ENCODE measurements at places on chromosomes 16 and 17.

GRCh38 chr17:7019839-7020519, 2.9 kb upstream of the BCL6B start:
- no peak for DNase-seq

- no peak for DNase-seq
These were observed 299.8 kb downstream of the CNTNAP4 start for GRCh38 chr16:76577003-76577402.

DNA sequence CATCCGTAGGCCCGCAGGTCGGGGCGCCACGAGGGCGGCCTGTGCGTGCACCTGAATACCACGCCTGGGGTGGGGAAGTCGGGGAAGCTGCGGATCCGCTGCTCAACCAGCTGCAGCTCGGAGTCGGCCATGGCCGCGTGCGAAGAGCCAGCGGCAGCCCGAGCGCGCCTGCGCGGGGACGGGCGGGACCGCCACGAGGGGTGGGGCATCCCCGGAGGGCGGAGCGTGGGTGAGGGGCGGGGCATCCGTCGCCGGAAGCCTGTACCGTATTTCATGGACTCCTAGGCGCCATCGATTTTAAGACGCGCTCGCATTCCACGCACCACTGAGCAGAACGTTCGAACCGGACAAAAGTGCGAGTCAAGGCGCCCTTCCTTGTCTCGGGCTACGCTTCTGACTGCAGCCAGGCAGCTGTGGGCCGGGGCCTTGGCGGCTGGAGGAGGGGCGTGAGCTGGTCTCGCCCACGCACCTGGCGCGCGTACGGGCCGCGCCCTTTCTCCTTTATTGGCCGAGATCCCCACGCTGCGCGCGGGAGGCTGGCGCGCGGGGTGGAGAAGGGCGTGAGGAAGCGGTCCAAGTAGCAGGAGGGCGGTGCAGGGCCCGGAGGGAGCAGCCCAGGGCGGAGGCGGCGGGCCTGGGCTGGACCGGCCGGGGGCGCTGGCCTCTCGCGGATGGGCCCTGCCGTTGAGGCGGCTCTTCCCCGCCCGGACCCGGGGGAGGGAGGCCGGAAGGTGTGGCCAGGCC, at the start of gene APRT:
APRT (minus strand) TSS at position 160 of the 744 bp plus-strand sequence; CDS start at position 131, 29 bp downstream.
- DNase-seq = peak; percentile 97

DNA sequence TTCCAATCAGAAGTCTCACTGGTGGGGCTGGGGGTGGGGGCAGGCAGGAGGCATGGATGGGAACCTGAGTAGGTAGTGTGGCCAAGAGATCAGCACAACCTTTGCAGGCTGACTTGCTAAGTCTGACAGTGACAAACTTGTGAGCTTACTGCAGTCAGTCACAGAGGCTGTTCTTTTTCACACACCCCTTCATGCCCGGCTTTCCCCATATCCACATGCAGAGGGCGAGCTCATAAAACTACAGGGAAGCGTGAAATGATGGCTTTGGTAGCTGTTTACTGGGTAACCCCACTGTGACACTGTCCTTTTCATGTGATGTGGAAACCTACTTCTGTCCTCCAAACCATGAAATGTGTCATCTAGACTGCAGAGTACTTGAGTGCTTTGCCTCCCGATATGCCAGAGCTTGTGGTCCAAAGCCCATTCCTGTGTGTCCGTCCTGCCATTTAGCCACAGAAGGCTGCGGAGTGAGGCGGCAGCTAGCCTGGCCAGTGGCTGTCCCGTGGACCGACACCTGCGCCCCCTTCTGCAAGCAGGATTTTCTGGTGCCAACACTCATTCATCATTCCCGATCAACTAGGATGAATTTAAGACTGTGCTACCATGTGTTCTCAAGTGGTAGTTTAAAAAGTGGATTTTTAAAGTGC, 9.8 kb downstream of the GEMIN4 start:
- DNase-seq = no peak

- no peak for DNase-seq
These were observed 275.5 kb upstream of the IRX5 start for GRCh38 chr16:54655121-54655590.

GRCh38 chr16:55773859-55774549, 58.9 kb downstream of the CES1 start:
- DNase-seq = no peak

Measured in CD4-positive, alpha-beta T cell treated with Interleukin-2 at 100 ng/mL for 4 hours (primary cell).